DMS79 (cell line): ENCODE measurements at places on chromosomes 6 and 20.

GRCh38 chr6:123629258-123629941 is 7.3 kb downstream of the TRDN start:
- DNase-seq = no peak

- no peak for DNase-seq
Measured at GRCh38 chr6:16130437-16130891, 1.6 kb downstream of the MYLIP start.

- no peak for DNase-seq
Measured at GRCh38 chr20:62337558-62338293, 29.4 kb downstream of the LAMA5 start.

- no peak for DNase-seq
Measured at GRCh38 chr6:108521616-108522107, 39.1 kb upstream of the FOXO3 start.

GRCh38 chr6:105207524-105208269 is 27.9 kb upstream of the POPDC3 start:
- no peak for DNase-seq

DNA sequence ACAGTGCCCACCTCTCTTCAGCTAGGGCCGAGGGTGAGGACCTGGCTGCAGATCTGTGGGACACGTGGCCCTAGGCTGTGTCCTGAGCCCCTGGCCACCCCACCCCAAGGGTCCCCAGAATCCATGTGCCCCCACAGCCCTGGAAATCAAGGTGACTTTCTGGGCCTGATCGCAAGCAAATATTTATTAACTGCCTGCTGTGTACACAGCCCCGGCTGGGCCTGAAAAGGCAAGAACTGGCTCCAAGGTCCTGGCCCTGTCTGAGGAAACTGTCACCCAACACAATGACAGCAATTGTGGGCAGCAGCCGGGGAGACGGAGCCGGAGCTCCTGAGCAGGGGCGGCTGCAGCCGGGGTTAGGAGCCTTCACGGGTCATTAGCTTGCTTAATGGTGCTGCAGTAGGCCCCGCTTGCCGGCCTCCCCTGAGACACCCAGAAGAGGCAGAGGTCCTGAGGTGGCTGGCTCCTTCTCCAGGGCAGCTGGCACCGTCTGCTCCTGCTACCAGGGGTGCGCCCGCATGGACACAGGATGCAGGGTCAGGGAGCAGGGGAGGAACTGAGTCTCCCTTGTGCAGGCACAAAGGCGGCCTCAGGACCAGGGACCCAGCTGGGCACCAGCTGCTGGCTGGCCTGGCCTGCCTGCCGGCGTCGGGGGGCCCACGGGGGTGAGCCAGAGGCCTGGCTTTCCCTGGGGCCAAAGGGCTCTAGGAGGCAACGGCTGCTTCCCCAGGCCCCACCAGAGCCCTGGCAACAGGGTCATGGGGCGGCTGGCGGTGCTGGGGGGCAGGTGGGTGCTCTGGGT is 24.1 kb downstream of the NPEPL1 start:
- DNase-seq = peak; percentile 5

DNA sequence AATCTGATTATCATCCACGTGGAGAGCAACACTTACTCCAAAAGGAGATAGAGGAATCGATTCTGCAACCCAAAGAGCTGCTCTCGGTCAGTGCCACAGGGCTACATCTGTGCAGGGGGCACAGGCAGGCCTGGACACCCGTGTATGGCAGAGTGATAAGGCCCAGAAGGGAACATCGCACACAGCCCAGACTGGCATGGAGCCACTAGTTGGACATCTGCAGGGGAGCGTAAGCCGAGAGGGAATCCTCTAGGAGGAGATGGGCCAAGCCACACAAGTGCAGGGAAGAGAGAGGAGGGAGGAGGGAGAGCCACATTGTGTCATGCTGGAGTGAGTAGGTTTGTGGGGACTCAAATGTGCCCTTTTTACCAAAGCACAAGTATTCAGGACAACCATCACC is 50.4 kb upstream of the ENTPD6 start:
- no peak for DNase-seq

GRCh38 chr6:25176466-25176865 is 102.7 kb upstream of the CARMIL1 start:
- no peak for DNase-seq
